ENCODE measurements at places on chromosomes 12 and 14. TPM values are rescaled to one million over a fixed set of nuclear protein-coding genes. Genes with fewer than 3 reads are reported as not detected.

The B4GALNT1 gene
- total RNA-seq: not detected

The KRT78 gene
- total RNA-seq: not detected

The CLEC4A gene
- not detected for total RNA-seq

The C14orf93 gene
- 5.8 TPM for total RNA-seq

The ZDHHC22 gene
- not detected for total RNA-seq

The LPAR5 gene
- not detected for total RNA-seq

The FZD10 gene
- total RNA-seq: not detected

The COX8C gene
- total RNA-seq: not detected

The DCP1B gene
- total RNA-seq: 15.8 TPM

The A2M gene
- total RNA-seq: 37.6 TPM

The NGB gene
- total RNA-seq: not detected

The CLEC2D gene
- 0.98 TPM for total RNA-seq

The PRB2 gene
- not detected for total RNA-seq

The HOXC5 gene
- total RNA-seq: not detected

The FGF6 gene
- not detected for total RNA-seq

The CFAP251 gene
- 2.9 TPM for total RNA-seq

The CLEC9A gene
- total RNA-seq: not detected

The TAS2R7 gene
- total RNA-seq: 0.48 TPM

The MANSC4 gene
- not detected for total RNA-seq

The GRIP1 gene
- total RNA-seq: under 0.01 TPM

The C12orf50 gene
- not detected for total RNA-seq

The POLR3B gene
- total RNA-seq: 10.3 TPM

The PLD4 gene
- total RNA-seq: under 0.01 TPM

The LGR5 gene
- not detected for total RNA-seq

The MUCL1 gene
- total RNA-seq: not detected

The DPPA3 gene
- total RNA-seq: not detected

The FGF23 gene
- total RNA-seq: not detected

The KLHL33 gene
- total RNA-seq: not detected

The PLEK2 gene
- 2.9 TPM for total RNA-seq

The ADAMTS20 gene
- total RNA-seq: not detected

The SPX gene
- 0.10 TPM for total RNA-seq

The NT5DC3 gene
- total RNA-seq: 4.9 TPM

The NOPCHAP1 gene
- 7.1 TPM for total RNA-seq

The MANSC1 gene
- total RNA-seq: 54.5 TPM

All from vein endothelial cell (primary cell).